Activated B cell treated with CpG ODN at 0.5 μM for 24 hours (primary cell): ENCODE measurements at places on chromosomes 3 and 15. TPM values are rescaled to one million over a fixed set of nuclear protein-coding genes. Genes with fewer than 3 reads are reported as not detected.

- H3K36me3 ChIP-seq: no peaks in the 10 kb centered on the region
- peaks cover 9% of the 10 kb centered on the region for H3K4me1 ChIP-seq
- no peak overlapping the region for H3K4me3 ChIP-seq
- H3K27ac ChIP-seq: no peak overlapping the region
- peaks cover 38% of the 10 kb centered on the region for H3K27me3 ChIP-seq
These were observed 4.1 kb upstream of the ALDH1A3 start for GRCh38 chr15:100875495-100875894.

DNA sequence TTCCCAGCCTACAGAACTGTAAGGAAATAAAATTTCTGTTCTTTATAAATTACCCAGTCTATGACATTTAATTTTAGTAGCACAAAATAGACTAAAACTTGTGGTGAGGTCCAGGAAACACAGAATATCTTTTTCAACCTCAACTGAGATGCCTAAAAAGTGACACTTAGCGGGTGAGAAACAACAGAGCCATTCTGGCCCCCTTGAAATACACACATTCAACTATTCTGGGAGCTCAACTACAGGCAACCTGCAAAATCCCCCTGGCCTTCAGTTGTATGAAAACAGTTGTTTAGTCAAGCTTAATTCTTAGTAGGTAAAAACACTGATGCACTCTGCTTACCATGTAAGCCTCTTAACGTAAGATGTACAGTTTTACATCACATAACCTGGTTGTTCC is 66.8 kb downstream of the ANKRD28 start:
- H3K27ac ChIP-seq: no peak overlapping the region
- H3K36me3 ChIP-seq: peaks cover 62% of the 10 kb centered on the region
- DNase-seq: no peak
- no peak overlapping the region for H3K4me3 ChIP-seq
- H3K27me3 ChIP-seq: no peaks in the 10 kb centered on the region

The KATNBL1 gene
- total RNA-seq: 46.2 and 53.3 TPM in 2 replicates

The GOLGA8J gene
- total RNA-seq: 0.22 TPM in 1 of 2 replicates, not detected in the other

The TGFBR2 gene
- total RNA-seq: 99.1 and 104 TPM in 2 replicates

DNA sequence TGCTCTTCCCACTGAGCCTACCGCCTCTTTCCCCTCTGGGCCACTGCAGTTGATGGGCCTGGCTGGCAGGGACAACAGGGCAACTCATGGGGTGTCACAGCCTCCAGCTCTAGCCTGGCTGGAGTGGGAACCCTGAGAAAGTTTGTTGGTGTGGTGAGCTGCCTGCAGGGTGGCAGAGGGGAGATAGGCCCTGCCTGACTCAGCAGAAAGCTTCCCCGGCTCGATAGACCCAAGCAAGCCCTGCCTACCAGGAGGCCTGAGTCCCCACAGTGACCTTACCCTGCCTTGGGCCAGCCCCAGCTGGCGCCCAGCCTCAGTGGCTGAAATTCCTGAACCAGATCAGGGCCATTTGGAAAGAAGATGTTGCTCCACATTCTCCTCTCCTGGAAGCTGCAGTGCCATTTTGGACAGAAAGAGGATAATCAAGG is 29.4 kb downstream of the ABTB1 start:
- no peak for DNase-seq
- peaks cover 19% of the 10 kb centered on the region for H3K4me1 ChIP-seq
- H3K27ac ChIP-seq: no peak overlapping the region
- H3K36me3 ChIP-seq: no peaks in the 10 kb centered on the region

- H3K27me3 ChIP-seq: no peaks in the 10 kb centered on the region
- peaks cover 66% of the 10 kb centered on the region for H3K4me1 ChIP-seq
- no peak overlapping the region for H3K27ac ChIP-seq
- H3K36me3 ChIP-seq: peaks cover 42% of the 10 kb centered on the region
- DNase-seq: no peak
- no peak overlapping the region for H3K4me3 ChIP-seq
These were observed 8.1 kb downstream of the TIPARP start for GRCh38 chr3:156682501-156682900.

DNA sequence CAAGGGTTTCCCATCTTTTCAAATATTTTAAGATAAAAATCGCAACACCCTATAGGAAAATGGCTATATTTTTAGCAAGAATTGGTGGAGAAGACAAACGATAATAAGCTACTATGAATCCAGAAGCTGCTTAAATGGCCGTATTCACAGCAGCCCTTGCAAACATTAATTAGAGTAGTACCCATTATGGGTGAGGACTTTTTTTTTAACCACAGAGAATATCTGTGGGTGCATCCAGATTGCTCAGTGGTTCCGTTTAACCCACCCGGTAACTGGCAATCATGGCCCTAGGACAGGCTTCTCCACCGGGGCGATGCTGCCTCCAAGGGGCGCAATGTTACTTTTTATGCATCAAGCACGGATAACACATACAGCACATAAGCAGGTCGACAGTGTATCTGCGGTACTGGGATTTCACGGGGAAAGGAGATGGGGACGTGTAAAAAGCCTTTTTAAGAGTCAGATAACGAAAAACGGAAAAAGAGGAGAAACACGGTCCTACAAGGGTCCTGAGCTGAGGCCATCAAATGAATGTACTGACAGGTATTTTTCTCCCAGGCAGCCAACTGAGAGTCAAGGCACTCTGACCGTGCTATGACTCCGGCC is 968 bp upstream of the TMEM266 start:
- no peaks in the 10 kb centered on the region for H3K36me3 ChIP-seq
- DNase-seq: no peak
- peaks cover 46% of the 10 kb centered on the region for H3K4me1 ChIP-seq
- H3K4me3 ChIP-seq: peak overlapping the region; percentile 74

The ARHGEF3 gene
- 22.1 and 27.0 TPM in 2 replicates for total RNA-seq

DNA sequence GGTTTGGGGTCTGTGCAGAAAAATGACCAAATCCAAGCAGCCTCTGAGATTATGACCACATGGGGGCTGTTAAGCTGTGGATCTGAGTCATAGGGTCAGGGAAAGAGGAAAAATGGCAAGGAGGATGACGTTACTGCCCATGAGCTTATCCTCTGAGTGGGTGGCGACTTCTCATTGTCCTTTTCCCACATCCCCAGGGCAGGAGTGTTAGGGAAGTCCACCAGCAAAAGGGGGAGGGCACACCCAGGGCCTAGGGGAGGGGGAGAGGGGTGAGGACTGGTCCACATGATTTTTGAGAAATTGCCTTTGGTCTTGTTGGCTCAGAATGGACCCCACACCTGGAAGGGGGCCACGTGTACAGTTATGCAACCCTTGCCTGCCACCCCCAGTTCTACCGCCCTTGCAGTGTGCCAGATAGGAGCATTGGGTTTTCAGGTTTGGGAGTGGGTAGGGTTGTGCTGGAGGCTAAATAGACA is 2.6 kb downstream of the CD276 start:
- H3K4me1 ChIP-seq: peaks cover 12% of the 10 kb centered on the region
- H3K27ac ChIP-seq: no peak overlapping the region
- H3K27me3 ChIP-seq: peaks cover 49% of the 10 kb centered on the region
- no peak for DNase-seq

DNA sequence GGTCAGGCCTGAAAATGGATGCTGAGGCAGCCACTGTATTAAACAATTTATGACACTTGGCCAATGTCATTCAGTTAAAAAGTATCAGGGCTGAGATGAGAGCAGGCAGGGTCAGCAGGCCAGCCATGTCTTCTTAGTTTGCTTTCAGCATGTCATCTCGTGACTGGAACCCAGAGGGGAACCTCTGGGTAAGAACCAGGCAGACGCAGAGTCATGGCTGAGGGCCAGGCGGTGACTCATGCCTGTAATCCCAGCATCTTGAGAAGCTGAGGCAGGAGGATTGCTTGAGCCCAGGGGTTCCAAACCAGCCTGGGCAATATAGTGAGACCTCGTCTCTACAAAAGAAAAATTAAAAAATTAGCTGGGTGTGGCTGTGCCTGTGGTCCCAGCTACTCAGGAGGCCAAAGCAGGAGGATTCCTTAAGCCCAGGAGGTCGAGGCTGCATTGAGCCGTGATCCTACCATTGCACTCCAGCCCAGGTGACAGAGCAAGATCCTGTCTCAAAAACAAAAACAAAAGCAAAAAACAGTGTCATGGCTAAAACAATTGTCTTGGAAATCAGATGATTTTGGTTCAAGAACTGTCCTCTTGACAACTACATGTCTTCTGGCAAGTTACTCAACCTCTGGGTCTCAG is 11.7 kb downstream of the BCL2L10 start:
- no peaks in the 10 kb centered on the region for H3K27me3 ChIP-seq
- DNase-seq: no peak
- no peaks in the 10 kb centered on the region for H3K36me3 ChIP-seq
- no peak overlapping the region for H3K27ac ChIP-seq
- H3K4me3 ChIP-seq: no peak overlapping the region

The FAM81A gene
- total RNA-seq: 4.8 and 6.2 TPM in 2 replicates

The ALG1L2 gene
- total RNA-seq: 3.5 and 4.6 TPM in 2 replicates

DNA sequence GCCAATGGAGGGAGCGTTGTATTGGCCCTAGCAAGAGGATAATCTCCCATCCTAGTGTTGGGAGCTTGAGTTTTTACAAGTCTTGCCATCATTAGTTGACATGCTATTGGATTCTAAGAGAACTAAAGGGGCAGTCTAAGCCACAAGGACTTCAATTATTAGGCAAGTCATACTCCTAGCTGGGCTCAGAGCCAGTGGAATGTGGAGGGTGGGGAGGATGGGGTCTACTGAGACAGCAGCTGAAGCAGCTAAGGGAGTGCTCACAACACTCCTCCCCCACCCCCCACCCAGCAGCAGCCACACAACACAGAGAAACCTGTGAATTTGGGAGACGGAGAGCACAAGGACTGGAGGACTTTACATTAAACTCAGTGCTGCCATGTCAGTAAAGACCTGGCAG is 27.9 kb downstream of the FRG2C start:
- no peak overlapping the region for H3K4me3 ChIP-seq
- no peaks in the 10 kb centered on the region for H3K27me3 ChIP-seq
- H3K27ac ChIP-seq: no peak overlapping the region
- no peak for DNase-seq
- H3K36me3 ChIP-seq: no peaks in the 10 kb centered on the region
- no peaks in the 10 kb centered on the region for H3K4me1 ChIP-seq

DNA sequence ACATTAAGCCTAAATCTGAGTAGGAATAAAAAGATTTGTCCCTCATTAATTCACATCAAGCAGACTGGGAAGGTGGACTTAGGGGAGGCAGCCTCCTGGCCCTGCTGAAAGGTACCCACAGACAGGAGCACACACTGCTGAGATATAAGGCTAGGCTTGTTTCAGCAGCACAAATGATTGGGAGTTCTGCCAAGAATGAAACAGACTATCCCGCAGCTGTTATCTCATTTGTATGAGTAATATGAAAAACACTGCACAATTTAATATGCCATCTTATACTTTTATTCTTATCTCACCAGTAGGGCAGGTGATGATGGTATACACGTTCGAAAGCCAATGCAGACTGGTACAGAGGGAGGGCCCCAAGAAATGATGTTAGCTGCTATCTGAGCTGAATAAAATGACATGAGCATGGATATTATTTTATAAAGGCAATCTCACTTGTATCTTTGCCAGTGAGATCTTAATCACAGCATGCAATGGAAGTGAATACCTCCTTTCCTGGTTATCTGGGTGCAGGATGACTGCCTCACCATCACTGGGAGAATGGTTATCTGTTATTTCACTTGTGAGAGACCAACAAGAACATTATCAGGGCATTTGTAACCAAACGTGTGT is 258.7 kb upstream of the PPP2R3A start:
- no peaks in the 10 kb centered on the region for H3K27me3 ChIP-seq
- no peak for DNase-seq
- H3K4me1 ChIP-seq: no peaks in the 10 kb centered on the region
- H3K4me3 ChIP-seq: no peak overlapping the region
- H3K36me3 ChIP-seq: no peaks in the 10 kb centered on the region
- no peak overlapping the region for H3K27ac ChIP-seq

The TMEM266 gene
- total RNA-seq: 0.16 TPM in 1 of 2 replicates, not detected in the other

DNA sequence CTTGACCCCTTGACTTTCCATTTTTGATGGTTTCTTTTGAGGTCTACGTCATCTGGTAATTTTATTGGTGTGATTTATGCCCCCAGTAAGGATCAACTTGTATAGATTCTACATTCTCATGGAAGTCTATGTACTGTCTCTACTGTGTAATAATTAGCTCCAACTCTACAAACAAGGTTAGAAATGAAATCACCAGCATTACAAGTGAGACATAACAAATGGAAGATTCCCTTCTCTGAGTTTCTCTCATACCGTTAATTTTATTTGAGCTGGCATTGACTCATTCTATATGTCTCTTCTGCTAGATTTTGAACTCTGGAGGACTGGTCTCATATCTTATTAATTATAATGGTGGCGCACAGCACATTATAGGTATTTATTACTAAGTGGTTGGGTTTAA is 138.9 kb downstream of the LPP start:
- peaks cover 10% of the 10 kb centered on the region for H3K36me3 ChIP-seq
- H3K27ac ChIP-seq: no peak overlapping the region
- no peaks in the 10 kb centered on the region for H3K27me3 ChIP-seq
- DNase-seq: no peak

DNA sequence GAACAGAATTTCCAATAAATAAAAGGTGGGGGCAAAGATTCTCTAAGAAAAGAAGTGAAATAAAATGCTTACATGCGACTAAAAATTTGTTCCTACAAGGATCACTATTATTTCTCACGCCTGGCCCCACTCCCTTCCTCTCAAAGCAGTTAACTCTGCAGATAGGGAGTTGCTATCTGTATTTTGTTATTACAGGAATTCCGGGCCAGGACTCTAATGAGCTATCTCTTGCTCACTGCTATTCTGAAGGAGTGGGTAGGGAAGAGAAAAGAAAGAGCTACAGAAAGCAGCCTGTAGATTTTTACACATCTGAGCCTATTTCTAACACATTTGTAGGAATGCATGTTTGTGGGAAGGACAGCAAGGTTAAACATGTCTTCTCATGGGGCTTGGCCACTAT is 140.4 kb downstream of the PCCB start:
- peaks cover 3% of the 10 kb centered on the region for H3K4me1 ChIP-seq
- H3K36me3 ChIP-seq: peaks cover 15% of the 10 kb centered on the region
- H3K27me3 ChIP-seq: no peaks in the 10 kb centered on the region
- no peak overlapping the region for H3K27ac ChIP-seq
- no peak overlapping the region for H3K4me3 ChIP-seq

The DUOXA1 gene
- 0.15 and 0.33 TPM in 2 replicates for total RNA-seq

GRCh38 chr3:57006179-57006657 is 54.2 kb upstream of the SPATA12 start:
- H3K4me1 ChIP-seq: no peaks in the 10 kb centered on the region
- H3K27ac ChIP-seq: no peak overlapping the region
- no peak for DNase-seq
- no peaks in the 10 kb centered on the region for H3K36me3 ChIP-seq
- peaks cover 27% of the 10 kb centered on the region for H3K27me3 ChIP-seq
- H3K4me3 ChIP-seq: no peak overlapping the region

The RTP1 gene
- not detected in 2 replicates for total RNA-seq

The MME gene
- total RNA-seq: 2.1 and 3.4 TPM in 2 replicates

- no peaks in the 10 kb centered on the region for H3K27me3 ChIP-seq
- no peaks in the 10 kb centered on the region for H3K4me1 ChIP-seq
- H3K36me3 ChIP-seq: no peaks in the 10 kb centered on the region
- H3K27ac ChIP-seq: no peak overlapping the region
These were observed 227.5 kb downstream of the DTWD1 start for GRCh38 chr15:49848282-49848724.

DNA sequence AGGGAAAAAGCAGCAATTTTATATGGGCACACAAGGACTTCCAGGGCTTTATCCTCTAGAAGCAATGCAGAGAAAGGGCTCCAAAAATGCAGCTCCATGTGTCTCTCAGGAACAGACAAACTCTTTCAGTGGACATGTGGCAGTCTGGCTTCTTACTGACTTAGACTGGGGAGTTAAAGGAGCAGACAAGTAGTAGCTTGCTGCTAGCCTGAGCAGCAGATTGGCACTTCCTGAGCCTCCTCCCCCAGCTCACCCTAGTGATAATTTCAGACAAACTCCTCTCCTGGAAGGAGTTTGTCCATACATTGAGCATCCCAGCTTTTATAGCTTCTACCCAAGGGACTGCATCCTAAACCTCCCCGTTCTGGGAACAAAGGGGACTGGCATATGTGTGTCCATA is 101.7 kb upstream of the MANF start:
- no peak overlapping the region for H3K4me3 ChIP-seq
- no peaks in the 10 kb centered on the region for H3K4me1 ChIP-seq
- H3K27me3 ChIP-seq: peaks cover 26% of the 10 kb centered on the region
- DNase-seq: no peak
- H3K27ac ChIP-seq: no peak overlapping the region
